ENCODE measurements at places on chromosomes 1 and 21.

DNA sequence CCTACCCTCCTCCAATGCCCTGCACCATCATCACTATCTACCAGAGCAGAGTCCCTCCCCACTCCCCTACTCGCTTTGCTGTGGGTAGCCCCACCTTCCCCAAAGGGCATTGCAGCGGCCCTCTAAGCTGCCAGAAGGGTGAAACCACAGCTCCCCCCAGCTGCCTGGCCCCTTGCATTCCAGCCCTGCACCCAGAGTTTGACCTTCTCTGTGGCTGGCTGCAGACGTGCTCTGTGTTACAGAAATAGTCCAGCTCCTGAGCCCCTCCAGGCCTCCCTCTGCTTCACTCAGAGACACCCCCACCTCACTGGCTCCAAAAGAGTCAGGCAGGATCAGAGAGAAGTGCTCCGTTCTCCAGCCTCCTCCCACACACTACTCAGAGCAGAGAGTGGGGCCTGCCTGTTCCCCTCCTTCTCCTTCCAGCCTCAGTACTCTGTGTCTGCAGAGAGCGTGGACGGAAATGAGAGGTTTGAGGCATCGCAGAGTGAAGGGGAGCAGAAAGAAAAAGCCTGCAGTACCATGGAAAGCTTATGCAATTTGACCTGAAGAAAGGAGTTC lies 63.2 kb downstream of the PLEKHA6 start:
- DNase-seq: no peak

- no peak for DNase-seq
These were observed 12.8 kb upstream of the CNTN2 start for GRCh38 chr1:205030241-205030640.

DNA sequence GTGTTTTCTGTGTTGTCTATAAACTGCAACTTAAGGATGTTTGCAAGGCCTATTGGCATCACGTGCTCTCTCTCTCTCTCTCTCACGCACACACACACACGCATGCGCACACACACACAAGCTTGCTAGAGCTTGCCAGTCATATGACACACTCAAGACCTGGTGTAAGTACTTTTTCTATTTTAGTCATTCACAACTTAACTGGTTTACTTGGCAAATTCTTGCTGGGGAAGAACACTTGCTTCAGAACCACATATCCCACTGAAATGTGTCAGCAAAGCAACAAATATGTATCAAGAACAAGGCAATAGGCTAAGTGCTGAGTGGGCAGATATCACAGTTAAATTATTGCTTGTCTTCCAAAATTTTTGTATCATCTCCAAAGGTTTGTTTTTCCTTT lies 107.8 kb downstream of the DISC1 start:
- DNase-seq: no peak

- no peak for DNase-seq
These were observed 18.6 kb upstream of the RALGPS2 start for GRCh38 chr1:178706432-178706831.
